Activated CD4-positive, CD25-positive, alpha-beta regulatory T cell (primary cell): ENCODE measurements at places on chromosomes 11 and 22.

- no peak for DNase-seq
These were observed 858.4 kb downstream of the NTM start for GRCh38 chr11:132228746-132229325.

DNA sequence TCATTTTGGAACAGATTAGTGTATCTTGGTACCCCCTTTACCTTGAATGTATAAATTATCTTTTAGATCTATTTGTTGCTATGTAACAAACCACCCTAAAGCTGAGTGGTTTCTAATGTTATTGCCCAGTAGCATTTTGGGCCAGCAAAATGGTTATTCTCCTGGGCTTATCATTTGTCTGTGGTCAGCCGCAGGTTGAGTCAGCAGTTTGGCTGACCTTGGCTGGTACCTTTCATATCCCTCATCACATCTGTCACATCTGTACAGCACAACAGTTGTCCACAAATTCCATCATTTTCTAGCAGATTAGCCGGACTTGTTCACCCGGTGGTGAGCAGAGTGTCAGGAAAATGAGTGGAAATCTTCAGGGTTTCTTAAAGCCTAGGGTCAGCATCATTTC is 588.5 kb upstream of the ARHGAP42 start:
- DNase-seq = no peak

DNA sequence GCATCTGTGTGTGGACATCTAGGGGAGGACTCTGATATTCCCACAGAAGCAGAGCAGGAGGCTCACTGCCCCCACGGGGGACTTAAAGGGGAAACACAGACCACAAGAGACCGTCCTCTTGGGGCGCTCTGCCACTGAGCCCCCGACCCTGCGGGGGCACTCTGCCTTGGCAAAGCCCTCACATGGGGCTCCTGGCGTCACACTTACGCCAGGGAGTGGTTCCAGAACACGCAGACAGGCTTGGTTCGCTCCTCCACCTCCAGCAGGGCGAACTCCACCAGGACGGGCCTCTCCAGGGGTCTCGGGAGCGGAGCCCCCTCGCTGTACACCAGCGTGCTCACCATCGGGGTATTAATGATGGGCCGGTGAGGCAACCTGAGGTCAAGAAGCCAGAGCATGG is 45.1 kb downstream of the TRMU start:
- DNase-seq = no peak

DNA sequence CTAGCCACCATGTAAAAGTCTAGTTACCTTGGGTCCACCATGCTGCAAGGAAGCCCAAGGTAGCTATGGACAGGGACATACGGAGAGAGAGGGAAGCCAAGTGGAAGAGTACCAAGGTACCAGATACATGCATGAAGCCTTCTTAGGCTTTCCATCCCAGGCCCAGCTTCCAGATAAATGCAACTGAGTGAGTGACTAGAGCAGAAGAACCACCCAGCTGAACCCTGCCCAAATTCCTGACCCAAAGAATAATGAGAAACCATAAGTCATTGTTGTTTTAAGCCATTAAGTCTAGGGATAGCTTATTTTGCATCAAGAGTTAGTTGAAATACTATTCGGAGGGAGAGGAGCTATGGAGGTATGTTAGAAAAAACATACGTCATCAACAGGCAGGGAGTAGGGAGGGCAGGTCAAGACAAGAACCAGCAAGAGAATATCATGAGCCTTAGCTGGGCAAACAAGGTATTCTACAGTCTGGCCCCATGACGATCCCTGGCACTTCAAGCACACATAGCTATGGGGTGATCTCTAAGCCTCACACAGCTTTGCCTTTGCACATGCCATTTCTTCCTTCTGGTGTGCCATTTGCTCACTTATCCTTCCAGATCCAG is 36.5 kb upstream of the APLNR start:
- DNase-seq = no peak

DNA sequence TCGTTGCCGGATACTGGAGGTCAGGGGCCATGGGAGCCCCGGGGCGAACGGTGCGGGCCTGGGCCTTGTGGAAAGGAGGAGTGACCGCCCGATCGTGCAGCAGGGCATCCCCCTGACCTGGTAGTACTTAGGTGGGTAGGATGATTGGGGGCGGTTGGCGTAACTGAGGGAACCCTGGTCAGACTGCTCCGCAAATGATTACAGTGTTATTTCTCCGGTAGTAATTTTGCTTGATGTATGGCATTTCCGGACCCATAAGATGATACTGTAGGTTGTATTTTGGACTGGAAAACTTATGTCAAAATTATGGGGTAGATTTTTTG is 762 bp downstream of the MTMR3 start:
- DNase-seq = no peak

GRCh38 chr22:31148953-31149627 is 8.8 kb upstream of the PLA2G3 start:
- DNase-seq = no peak

GRCh38 chr22:27801202-27801615 is 347 bp downstream of the MN1 start:
- no peak for DNase-seq

- no peak for DNase-seq
These were observed 96.8 kb downstream of the WNT7B start for GRCh38 chr22:45880091-45880715.

DNA sequence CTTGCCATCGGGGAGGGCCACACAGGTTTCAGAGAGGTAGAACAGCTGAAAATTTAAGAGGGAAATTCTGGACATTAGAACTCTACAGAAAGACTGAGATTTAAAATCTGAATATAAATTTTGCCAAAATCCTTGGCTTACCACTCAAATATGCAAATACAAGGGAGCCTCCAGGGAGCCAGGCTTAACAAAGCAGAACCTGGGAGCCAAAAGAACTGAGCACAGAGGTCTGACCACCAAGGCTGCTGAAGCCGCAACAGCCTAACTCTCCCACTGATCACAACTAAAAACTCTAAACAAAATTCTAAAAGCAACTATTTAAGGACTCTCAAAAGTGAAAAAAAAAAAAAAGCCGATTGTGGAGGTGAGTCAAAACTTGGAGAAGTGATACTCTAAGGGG is 34.3 kb downstream of the IZUMO1R start:
- no peak for DNase-seq

GRCh38 chr11:110759972-110760381 is 47.7 kb upstream of the ARHGAP20 start:
- no peak for DNase-seq

DNA sequence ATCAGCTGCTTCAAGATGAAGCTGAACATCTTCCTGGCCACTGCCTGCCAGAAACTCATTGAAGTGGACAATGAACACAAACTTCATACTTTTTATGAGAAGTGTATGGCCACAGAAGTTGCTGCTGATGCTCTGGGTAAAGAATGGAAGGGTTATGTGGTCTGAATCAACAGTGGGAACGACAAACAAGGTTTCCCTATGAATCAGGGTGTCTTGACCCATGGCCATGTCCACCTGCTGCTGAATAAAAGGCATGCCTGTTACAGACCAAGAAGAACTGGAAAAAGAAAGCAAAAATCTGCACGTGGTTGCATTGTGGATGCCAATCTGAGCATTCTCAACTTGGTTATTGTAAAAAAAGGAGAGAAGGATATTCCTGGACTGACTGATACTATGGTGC is 22.2 kb upstream of the BIRC3 start:
- no peak for DNase-seq

GRCh38 chr22:42974223-42974622 is 40.7 kb downstream of the PACSIN2 start:
- DNase-seq = no peak

GRCh38 chr11:78339483-78339882 is 78.1 kb downstream of the GAB2 start:
- no peak for DNase-seq

DNA sequence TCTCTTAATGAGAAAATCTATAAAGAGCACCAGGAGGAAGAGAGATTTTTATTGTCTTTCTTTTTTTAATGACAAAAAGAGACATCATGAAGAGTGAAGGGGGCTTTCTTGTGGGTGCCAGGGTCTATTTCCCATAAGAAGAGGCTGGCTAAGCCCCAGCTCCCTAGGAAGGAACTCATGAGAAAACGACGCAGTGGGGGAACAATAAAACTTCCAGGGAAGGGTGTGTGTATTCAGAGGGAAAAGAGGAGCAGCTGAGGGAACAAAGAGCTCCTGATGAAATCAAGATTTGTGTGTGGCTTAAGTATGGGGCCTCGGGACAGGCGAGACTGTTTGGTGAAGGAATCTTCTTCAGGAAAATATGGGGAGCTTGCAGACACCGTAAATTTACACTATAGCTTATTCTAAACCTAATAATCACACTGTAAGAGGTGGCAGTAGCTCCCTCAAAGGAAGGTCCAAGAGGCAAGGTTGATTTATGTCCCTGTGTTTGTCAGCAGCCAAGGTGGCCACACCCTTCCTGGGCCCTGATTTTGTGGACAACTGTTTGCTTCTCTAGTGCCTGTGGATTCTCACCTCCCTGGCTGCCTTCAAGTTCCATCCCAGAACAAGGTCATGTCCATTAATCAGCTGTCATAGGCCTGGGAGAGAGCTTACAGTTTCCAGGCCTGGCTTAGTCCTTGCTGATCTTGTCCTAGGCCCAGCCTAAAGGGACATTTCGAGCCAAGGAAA is 615.7 kb downstream of the INSC start:
- DNase-seq = no peak

GRCh38 chr11:128686745-128687177 is 7.1 kb upstream of the FLI1 start:
- DNase-seq = peak; percentile 25

- DNase-seq = no peak
These were observed 8.0 kb downstream of the OR8B2 start for GRCh38 chr11:124376280-124376679.

- no peak for DNase-seq
These were observed 38.9 kb upstream of the SCUBE2 start for GRCh38 chr11:9130297-9130696.

GRCh38 chr11:31492320-31492913 is 17.0 kb downstream of the IMMP1L start:
- DNase-seq = no peak

- DNase-seq = no peak
These were observed 144.9 kb downstream of the MAML2 start for GRCh38 chr11:96197801-96198701.

GRCh38 chr11:33387581-33387980 is 130.4 kb downstream of the HIPK3 start:
- DNase-seq = no peak

DNA sequence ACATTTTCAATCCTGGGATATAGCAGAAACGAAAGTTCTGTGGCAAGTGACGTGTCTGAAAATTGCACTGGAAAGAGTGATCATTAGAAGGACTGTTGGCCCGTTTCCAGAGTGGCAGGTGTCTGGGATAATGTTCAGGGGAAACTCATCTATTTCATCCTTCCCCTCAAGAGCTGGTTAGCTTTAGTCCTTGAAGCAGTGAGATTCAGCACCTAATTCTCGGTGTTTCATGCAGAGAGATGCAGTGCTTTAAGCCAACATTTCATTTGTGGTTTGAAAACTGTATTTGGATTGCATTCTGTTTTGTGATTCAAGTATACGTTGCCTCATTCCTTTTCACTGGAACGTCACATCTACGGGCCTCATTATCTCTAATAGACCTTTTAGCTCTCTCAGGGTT is 205.0 kb upstream of the RAG2 start:
- DNase-seq = no peak

DNA sequence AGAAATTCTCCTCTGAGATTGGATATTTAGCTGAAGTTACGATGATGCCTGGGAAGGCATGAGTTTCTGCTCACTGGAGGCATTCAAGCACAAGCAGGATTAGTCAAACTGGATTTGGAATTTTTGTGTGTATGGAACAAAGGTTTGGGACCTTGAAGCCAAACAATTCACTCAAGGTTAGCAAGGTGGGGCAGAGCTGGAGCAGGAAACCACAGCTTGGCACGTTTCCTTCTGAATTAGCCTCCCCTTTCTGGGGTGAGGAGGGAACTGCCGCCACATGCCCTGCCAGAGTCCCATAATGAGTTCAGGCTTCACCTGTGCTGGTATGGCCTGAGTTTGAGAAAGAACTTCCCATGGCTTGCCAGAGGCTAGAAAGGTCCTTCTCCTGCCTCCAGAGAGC is 50.9 kb upstream of the RRAS2 start:
- DNase-seq = no peak

DNA sequence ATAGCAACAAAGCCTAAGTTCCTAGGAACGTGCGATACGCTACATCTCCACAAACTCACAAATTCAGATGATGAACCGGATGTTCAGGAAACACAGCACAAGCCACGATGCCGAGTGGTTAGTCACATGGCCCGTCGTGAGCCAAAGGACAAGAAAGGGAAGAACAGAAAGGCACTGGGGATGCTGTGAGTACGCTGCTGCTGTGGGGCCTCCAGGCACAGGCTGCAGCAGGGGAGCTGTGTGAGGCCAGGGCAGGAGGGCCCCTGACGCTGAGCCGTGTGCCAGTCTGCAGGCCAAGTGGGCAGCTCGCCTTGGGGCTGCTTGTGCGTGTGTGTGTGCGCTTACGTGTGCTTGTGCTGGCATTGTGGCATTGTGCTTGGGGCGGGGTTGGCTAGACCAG is 89.4 kb downstream of the CTTN start:
- no peak for DNase-seq

DNA sequence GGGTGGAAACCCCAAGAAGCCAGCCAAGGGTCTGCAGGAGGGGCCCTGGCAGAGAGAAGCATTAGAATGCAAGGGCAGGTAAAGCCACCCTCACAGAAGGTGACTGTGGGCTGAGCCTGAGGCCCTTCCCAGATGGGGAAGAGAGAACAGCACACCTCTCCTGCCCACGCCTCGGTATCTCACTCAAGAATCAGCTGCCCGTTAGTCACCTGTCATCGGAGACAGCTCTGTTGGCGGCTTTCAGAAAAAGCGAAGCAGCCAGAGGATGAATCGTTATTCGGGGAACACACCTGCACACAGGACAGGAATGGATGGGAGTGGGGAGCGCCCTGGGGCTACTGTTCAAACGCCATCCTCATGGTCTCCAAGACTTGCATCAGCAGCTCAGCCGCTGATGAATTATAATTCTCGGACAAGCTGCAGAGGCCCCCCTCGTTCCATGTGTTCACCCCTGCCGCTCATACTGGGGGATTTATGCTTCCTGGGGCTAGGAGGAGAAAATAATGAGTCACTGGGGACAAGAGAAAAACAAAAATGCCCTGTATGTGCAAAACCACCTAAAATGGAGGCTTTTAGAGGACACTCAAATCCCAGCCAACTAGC is 21.6 kb upstream of the TMA7B start:
- no peak for DNase-seq

GRCh38 chr11:76185931-76186401 is 20.3 kb downstream of the WNT11 start:
- DNase-seq = no peak

- no peak for DNase-seq
These were observed 25.1 kb upstream of the PLAAT3 start for GRCh38 chr11:63639199-63639832.

DNA sequence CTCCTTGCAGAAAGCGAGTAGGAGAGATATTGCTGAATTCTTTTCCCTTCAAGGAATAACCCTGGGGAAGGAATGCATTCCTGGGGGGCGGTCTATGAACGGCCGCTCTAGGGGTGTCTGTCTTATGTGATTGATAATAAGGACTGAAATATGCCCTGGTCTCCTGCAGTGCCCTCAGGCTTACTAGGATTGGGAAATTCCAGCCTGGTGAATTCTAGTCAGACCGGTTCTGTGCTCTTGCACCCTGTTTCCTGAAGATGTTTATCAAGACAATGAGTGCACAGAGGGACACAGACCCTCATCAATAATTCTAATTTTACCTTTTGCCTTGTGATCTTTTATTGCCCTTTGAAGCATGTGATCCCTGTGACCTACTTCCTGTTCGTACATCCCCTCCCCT is 140.7 kb downstream of the LUZP2 start:
- no peak for DNase-seq
